CD8-positive, alpha-beta memory T cell (primary cell): ENCODE measurements at places on chromosomes 2 and 18.

DNA sequence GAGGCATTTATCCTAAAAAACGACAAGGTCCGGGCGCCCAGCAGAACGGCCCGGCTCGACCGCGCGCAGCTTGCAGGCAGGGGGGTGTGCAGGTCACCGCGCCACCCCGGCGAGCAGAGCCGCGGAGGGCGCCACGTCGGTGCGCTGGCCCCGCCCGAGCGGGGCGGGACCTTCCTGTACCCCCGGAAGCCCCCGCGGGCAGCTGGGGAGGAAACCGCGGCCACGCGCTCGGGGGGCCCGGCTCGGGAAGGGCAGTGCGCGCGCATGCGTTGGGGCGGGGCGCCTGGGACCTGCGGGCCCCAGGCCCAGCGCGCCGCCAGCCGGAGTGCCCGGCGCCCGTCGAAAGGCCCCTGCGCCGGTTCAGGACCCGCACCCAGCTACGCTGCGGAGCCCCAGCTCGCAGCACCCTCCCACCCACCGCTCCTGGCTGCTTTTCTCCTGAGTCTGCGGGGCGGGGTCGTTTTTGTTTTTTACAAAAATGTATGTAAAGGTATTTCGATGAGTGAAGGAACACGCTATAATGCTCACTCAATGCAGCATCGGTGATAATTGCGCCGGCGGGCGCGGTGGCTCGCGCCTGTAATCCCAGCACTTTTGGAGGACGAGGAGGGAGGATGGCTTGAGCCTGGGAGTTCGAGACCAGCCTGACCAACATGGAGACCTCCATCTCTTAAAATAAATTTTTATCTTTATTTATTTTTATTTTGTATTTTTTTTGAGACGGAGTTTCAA, 47.7 kb upstream of the POMC start:
- DNase-seq: peak; percentile 78

GRCh38 chr2:161118722-161119121, 41.5 kb upstream of the TANK start:
- DNase-seq: no peak

DNA sequence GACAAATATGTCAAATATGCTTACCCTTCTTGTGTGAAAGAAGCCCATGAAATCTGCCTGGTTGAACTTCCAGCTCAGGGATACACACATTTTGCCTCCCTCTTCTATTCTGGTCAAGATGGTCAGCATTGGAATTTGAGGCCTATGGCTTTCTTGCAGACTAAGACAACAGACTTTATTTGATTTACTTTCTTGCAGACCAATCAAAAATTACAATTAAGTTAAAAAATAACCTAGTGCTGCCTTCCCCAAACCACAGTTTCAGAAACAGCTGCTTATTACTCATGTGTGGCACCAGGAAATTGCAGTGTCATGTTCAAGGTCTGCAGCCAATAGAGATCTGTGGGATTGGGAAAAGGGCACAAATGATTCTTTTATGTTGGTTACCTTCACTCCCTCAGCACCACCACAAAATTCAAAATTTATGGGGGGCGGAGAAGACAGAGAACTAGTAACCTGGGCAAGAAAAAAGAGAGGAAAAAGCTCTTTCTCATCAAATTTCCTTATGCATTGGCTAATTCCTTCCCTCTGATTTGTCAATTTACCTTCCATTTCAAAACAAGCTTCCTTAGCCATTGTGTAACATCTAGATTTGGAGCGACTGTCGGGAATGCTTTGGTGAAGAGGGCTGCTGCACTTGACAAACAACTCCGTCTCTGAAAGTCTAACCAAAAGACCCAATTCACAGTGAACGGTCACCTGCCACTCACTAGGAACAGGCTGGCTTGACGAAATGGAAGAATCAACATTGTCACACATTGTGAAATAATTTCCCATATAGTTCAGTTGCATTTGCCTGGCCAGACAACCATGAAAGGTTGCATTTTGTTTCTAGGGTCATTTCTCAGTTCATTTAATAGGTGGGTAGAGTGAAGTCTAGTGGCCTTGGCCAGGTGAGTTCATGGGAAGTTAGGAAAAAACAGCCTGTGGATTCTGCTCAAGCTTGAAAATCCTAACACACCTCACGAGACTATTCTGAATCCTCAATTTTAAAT, 100.4 kb upstream of the FZD5 start:
- no peak for DNase-seq

GRCh38 chr2:231597014-231597611, 4.4 kb downstream of the TEX44 start:
- DNase-seq: no peak

DNA sequence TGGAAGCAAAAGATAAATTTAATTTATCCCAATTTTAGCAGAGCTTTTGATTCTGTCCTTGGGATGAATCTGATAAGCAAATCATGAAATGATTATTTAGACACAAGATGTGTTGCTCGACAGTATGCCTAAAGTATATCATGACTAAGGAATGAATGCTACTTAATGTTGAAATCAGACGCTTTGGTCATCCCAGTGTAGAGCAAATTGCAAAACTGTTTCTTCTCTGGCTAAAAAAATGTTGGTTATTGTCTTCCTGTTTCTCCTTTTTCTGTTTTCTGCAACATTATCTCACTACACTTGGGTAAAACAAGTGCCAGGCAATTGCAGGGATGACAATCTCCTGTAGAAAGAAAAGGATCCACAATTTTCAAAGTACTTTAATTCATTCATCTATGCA, 66.4 kb downstream of the BABAM2 start:
- no peak for DNase-seq

GRCh38 chr18:22471546-22472131, 53.9 kb upstream of the CTAGE1 start:
- no peak for DNase-seq

DNA sequence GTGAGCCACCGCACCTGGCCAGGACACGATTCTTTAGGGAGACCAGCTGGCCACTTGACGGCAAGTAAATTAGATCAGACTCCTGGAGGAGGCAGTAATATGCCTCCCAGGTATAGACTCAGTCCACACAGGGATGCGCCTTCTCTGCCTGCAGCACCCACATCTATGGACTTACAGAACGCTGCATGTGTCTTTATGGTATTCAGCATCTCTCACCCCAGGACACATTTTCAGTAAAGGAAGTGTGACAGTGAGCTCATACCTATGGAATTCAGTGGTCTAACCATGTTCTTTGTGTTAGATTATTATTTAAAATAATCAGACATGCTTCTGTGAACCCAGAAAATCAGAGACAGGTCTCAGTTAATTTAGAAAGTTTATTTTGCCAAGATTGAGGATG, 5.9 kb upstream of the NARS1 start:
- no peak for DNase-seq

DNA sequence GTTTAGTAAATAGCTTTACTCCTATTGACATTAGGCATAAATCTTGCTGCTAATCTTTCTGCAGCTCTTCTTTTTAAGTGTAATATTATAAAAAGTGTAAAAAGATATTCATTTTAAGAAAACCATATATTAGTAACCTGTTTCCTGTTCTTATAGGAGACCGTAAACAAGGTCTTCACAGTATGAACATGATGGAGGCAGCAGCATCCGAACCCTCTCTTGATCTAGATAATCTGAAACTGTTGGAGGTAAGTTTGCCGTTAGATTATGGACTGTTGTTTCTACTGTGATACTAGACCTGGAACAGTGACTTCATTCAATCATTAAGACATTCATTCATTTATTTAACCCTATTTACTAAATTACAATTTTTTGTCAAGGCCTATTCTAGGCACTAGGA, 120.0 kb upstream of the FAM117B start:
- DNase-seq: no peak

GRCh38 chr2:42029171-42029570, 18.6 kb upstream of the PKDCC start:
- DNase-seq: no peak

GRCh38 chr2:281381-281780, 6.5 kb downstream of the ALKAL2 start:
- no peak for DNase-seq

DNA sequence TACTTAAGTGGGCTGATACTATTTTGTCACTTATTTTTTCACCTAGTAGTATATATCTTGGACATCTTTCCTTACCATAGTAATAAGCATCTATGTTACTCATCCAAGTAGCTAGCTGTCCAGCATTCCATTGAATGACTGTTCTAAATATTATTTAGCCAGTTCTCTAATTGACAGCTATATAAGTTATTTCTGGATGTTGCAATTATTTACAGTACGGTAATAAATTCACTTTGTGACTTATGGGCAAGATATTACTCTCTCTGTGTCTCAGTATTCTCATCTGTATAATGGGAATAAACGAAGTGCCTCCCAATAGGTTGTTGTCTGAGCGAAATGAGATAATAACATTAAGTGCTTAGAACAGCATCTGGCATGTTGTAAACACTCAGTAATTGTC, 46.6 kb upstream of the AGAP1 start:
- DNase-seq: no peak

DNA sequence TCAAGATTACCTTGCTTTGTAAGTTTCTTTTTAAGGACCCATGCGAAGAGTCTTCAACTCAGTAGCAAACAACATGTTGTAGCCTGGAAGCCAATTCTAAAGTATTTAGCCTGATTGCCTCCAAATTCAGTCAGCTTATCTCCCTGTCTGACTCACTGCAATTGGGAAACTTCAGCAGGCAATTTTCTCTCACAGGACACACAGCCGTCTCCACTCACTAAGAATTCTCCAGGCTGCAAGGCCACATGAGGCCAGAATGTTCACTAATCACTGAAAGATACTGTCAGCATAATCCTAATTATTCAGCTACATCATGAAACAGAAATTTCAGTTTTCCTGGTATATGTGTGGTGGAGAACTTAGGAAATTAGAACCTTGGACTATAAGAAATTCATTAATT, 78.1 kb upstream of the PDE1A start:
- no peak for DNase-seq

DNA sequence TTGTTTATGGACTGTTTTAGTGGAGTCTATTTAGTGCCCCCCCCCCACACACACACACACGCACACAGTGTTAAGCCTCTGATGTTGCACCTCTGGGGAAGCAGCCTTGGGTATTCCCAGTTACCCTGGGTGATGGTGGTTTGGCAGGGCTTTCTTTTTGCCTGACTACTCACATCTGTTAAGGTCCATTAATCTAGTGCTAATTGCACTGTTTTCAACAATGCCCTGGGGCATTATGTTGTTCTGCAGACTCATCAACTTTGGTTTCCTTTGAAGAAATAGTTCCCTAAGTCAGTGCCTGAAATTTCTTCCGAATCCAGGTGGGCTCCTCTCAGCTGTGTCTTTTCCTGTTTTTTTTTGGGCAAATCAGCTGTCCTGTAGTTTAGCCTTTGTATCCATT, 34.7 kb downstream of the SPOPL start:
- DNase-seq: no peak

GRCh38 chr2:100535855-100536254, 26.9 kb upstream of the PDCL3 start:
- no peak for DNase-seq

GRCh38 chr2:188524519-188525113, 232.9 kb downstream of the GULP1 start:
- DNase-seq: no peak

GRCh38 chr2:135785032-135785431, 43.4 kb downstream of the UBXN4 start:
- DNase-seq: no peak

GRCh38 chr2:99420031-99420430, 69.8 kb downstream of the REV1 start:
- DNase-seq: no peak

DNA sequence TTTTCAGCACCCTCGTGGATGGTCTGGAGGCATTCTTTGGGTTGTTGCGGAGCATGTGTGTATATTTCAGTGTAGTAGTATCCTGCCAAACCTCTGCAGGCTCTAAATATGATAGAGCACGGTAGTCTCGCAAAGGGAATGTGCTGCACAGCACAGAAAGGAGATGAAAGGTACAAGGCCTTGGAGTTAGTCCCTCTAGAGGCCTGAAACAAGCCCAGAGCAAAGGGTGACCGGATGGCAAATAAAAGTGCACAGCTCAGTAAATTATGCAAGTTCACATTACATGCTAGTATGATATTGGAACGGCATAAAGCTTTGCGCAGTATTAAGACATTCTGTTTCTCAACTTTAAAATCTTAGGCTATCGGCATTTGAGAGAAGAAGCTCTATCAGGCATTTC, 294.5 kb upstream of the REV1 start:
- no peak for DNase-seq
